Stimulated activated CD8-positive, alpha-beta memory T cell treated with anti-CD3 and anti-CD28 coated beads, Interleukin-15, amount 100 ng/mL, for 4 hours (primary cell): ENCODE measurements at places on chromosomes 1 and 21.

DNA sequence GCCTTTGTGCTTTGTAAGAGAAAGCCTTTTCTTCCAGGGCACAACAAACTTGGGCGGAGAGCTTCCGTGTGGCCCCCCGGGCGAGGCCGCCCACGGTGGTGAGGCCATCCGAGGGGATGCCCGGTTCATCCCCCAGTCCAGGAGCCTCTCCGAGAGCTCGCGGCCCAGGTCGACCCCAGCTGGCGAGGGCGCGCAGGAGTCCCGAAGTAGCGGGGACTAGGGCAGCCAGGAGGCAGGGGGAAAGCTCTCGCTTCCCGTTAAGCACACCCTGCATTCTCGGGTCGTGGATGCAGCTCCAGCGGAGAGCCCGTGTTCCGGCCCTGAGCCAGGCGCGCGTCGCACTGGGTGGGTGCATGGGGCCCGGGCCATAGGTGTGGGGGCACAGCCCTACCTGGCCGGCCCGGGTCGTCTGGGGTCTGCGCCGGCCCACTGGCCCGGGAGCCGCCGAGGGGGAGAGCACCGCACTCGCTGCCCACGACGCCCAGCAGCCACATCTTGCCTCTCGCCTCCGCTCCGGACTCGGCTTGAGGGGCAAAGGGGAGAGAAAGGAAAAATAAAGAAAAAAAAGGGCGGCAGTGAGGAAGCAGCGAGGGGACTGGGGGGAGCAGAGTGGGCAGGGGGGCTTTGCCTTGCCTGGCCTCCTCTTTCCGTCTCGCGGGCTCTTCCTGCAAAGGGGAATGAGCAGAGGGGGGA, 1.8 kb downstream of the RNF220 start:
- DNase-seq: no peak

- DNase-seq: no peak
Measured at GRCh38 chr1:239436286-239436685, 49.9 kb downstream of the CHRM3 start.

GRCh38 chr1:112937495-112937894, 18.5 kb downstream of the SLC16A1 start:
- DNase-seq: no peak

DNA sequence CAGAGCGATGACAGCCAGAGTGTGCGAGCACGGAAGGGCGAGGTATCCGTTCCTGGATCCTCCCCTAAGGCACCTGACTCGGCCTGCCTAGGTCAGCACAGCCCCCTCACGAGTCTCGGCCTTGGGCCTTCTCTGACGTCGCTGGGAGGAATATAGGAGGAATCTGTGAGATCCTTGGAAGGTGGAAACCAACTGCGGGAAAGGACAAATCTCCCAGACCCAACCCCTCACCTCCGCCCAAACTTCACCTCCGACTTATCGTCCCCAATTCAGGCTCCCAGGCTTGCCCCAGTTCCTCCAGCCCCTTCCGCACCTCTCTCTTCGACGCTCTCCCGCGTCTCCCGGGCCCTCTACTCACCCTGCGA, 494 bp downstream of the APH1A start:
- no peak for DNase-seq

GRCh38 chr21:39633770-39634181, 21.0 kb downstream of the B3GALT5 start:
- DNase-seq: no peak

GRCh38 chr1:116971965-116972673, 29.4 kb upstream of the CD101 start:
- DNase-seq: no peak

- no peak for DNase-seq
Measured at GRCh38 chr1:36387141-36387949, 1.6 kb upstream of the STK40 start.

DNA sequence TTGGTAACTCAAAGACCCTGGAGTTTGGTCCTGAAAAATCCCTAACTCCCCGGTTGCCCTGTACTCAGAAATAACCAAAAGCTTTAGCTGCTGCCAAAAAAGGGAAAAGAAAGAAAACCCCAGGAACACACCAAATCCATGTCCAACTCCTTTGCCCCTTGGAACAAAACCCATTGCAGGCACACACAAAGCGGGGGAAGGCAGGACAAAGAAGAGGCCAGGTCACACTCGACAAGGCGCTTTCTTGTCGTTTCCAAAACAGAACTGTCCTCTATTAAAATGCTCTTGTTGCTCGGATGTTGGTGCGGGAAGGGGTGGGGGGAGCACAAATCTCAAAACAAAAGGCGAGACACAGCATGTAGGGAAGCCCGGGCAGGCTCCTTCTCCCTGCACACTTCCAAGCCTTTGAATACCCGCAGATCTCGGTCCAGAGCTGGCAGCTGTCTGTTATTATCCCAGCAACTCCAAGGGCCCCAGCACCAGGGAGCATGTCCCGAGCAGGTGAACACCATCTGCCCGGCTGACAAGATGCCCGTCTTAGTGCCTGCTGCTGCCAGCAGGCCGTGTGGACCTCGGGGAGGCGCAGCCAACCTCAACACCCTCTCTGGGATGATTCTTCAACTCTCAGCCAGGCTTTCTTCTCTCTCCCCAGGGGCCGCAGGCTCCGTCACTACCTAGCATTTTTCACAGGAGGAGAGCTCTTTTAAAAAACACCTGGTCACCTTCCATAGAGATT, 96.4 kb downstream of the SSBP3 start:
- no peak for DNase-seq

DNA sequence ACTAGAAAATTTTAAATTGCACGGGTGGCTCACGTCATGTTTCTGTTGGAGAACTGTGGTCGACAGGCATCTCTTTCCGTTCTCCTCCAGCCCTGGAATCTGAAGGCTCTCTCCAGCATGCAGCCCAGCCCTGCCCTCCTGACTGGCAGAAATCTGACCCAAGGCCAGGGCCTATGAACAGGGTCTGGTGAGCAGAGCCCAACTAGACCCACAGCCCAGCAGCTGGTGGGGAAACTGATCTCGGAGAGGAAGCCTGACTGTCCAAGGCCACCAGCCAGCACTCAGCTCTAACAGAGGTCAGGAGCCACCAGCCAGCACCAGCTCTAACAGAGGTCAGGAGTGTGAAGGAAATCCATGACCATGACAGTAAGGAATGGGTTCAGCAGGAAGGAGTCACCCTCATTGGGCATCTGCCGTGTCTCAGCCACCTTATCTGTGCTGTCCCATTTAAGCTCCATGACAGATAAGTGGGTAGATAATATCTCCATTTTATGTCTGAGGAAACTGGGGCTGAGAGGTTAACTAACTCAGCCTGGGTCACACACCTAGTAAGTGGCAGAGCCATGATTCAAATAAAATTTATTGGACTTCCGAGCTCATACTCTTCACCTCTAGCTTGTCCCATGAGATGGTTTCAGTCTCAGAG, 20.2 kb upstream of the PKP1 start:
- no peak for DNase-seq

- DNase-seq: no peak
Measured at GRCh38 chr21:19950347-19950746, 1047.9 kb upstream of the NCAM2 start.

DNA sequence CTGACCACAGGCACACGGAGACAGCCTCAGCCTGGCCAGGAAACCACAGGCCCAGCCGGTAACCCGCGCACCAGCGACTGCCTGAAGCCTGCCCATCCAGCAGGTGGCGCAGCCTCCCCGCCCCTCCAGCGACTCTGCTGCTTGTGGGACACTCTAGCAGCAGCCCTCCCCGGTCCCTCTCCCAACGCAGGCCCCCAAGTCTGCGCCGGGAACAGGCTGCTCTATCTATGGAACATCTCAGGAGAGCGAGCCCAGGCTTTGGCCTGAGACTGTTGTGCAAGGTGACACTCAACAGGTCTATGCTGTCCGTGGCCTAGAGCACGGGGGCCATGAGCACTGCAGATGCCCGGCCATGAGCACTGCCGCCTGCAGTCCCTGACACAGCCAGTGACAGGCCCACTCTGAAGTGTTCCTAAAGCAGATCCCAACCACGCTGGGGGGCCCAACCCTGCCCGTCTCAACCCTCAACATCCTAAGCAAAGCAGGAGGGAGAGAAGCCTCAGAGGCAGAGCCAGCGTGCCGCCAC, 28.4 kb downstream of the WDR4 start:
- no peak for DNase-seq

DNA sequence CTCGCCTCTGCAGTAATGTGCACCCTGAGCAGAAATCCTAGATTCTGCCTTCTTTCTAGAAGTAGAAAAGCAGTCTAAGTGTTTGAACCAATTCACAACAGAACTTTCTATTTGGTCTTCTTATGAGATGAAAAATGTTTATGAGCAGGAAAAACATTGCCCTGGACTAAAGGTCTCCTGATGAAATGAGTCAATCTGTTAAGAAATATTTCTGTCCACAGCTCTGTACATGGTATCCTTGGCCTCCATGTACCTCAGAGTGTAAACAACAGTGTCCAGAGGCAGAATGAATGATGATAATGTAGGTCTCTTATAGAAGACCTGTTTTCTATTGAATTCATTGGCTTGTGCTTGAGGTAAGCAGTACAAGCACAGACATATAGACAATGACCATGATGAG, 6.2 kb upstream of the APCS start:
- no peak for DNase-seq
